ENCODE measurements at places on chromosomes 2 and 18.
A peak's percentile ranks its signal among the peaks of the same experiment; 100 is the strongest.

- DNase-seq = peak; percentile 9
Observed at GRCh38 chr2:127355407-127356008, 32.3 kb downstream of the MAP3K2 start.

DNA sequence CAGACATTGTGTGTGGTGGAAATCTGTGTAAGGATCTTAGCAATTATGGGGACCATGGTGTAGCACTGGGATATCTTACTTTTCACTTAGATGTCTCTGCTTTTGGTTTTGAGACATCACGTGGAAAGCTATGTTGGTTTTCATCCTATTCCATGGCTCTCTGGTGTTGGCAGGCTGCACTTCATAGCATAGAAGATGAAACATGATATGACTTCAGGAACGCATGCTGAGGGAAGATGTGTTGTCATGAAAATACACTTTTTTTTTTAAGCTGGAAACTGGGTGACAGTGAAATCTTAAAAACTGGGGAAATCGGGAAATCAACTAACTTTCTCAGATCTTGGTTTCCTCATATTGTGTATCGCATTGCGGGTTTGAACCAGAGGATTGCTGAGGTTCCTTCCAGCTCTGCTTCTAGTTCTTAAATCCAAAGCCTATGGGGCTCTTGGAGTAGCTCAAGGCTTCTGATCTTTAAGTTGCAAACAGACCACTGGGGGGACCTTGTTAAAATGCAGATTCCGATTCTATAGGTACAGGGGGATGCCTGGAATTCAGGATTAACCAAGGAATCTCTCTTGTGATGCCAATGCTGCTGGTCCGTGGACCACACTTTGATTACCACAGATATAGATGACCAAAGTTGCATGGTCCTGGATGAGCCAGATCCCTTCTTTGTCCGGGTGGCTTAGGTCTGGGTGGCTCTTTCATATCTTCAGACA is 160.7 kb downstream of the SH3RF3 start:
- DNase-seq = no peak

GRCh38 chr2:40106061-40106460 is 327.0 kb upstream of the THUMPD2 start:
- DNase-seq = no peak

DNA sequence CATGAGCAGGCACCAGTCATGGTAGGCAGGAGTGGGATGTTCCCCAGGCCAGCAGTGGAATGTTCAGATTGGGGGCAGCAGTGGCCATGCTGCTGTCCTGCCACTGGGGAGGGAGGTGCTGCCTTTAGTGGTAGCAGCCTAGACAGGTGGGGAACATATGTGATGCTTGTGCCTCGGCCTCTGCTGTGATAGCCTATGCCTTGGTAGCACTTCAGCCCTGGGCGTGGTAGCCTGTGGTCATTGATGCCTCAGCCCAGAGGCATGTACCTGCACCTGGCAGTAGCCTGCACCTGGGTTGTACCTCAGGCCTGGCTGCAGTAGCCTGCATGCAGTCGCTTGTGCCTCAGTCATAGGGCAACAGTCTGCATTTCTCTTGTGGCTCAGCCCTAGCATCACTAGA is 7.1 kb downstream of the RFTN2 start:
- DNase-seq = no peak

GRCh38 chr2:220335591-220335915 is 708.1 kb downstream of the SLC4A3 start:
- DNase-seq = no peak

Measured in T-helper 2 cell (primary cell).